Subcutaneous adipose tissue (tissue), 4 donors: ENCODE measurements at places on chromosomes 12 and 14. TPM values are rescaled to one million over a fixed set of nuclear protein-coding genes. Genes with fewer than 3 reads are reported as not detected.

PLEKHD1 gene
- total RNA-seq = not detected

LIN7A gene
- total RNA-seq = 13.0 TPM

CDKN3 gene
- total RNA-seq = not detected

TESPA1 gene
- total RNA-seq = 2.1 TPM

GRIN2B gene
- not detected for total RNA-seq
